ENCODE measurements at places on chromosomes 12 and 14. TPM values are rescaled to one million over a fixed set of nuclear protein-coding genes. Genes with fewer than 3 reads are reported as not detected.

DNA sequence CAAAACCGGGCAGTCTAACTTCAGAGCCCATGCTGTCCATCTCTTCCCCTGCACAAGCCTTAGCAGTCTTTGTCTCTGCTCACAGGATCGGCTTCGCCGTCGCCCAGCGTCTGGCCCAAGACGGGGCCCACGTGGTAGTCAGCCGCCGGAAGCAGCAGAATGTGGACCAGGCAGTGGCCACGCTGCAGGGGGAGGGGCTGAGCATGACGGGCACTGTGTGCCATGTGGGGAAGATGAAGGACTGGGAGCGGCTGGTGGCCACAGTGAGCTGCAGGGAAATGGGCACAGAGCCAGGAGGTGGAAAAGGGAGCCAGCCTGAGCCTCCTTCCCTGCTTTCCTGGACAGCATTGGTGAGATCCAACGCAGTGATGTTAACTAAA lies 14.2 kb upstream of the CARMIL3 start:
- peaks cover 2% of the 10 kb centered on the region for H3K36me3 ChIP-seq
- no peak overlapping the region for H3K4me3 ChIP-seq
- H3K27me3 ChIP-seq = peaks cover 20% of the 10 kb centered on the region
- peaks cover 15% of the 10 kb centered on the region for H3K4me1 ChIP-seq
- no peak overlapping the region for H3K27ac ChIP-seq
- DNase-seq = no peak

GRCh38 chr12:112524676-112525425 lies 106.1 kb downstream of the PTPN11 start:
- no peaks in the 10 kb centered on the region for H3K4me1 ChIP-seq
- H3K27me3 ChIP-seq = peaks cover 3% of the 10 kb centered on the region
- no peak overlapping the region for H3K4me3 ChIP-seq
- no peaks in the 10 kb centered on the region for H3K36me3 ChIP-seq

DNA sequence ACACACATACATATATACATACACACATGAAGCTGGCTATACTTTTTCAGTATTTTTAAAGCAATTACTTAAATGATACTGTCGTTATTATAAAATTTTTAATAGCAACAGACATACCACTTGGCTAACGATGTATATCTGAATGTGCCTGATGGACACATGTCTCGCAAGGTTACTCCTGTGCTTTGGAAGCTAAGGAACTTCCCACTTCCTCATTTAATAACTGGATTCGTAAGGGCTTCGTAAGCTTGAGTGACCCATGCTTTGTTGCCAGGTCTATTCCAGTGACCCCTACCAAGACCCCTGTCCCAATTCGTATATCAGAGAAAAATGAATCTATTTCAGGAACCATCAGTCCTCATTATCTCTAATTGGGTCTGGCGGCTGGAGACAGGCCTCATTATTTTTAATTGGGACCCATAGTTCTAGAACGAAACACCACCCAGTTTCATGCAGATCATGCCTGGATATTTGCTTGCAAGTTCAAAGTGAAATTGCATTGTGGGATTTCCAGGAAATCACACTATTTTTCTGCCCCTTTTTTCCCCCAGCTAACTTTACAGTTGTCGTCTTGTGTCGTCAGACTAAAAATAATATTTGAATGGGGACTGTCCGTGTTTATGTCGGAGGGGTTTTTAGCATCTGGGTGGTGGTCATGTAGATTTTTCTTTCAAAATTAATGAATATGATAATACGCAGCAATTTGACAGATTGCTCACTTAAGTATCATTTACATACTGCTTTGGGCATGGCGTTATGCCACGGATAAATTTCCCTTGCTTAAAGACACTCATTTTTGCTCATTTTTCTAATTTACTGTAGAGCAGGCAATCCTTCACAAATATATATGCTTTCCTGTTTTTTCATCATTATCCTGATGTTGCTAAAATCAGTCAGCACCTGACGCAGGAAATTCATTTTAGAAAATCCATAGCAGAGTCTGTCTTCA lies 17.1 kb upstream of the MYO1H start:
- H3K36me3 ChIP-seq = no peaks in the 10 kb centered on the region
- no peaks in the 10 kb centered on the region for H3K4me1 ChIP-seq
- no peak for DNase-seq

GRCh38 chr14:21987937-21988336 lies 314.3 kb upstream of the OR4E1 start:
- peak overlapping the region; percentile 56 for H3K4me3 ChIP-seq
- H3K27ac ChIP-seq = peak overlapping the region; percentile 58
- H3K36me3 ChIP-seq = no peaks in the 10 kb centered on the region
- H3K4me1 ChIP-seq = peaks cover 14% of the 10 kb centered on the region

DNA sequence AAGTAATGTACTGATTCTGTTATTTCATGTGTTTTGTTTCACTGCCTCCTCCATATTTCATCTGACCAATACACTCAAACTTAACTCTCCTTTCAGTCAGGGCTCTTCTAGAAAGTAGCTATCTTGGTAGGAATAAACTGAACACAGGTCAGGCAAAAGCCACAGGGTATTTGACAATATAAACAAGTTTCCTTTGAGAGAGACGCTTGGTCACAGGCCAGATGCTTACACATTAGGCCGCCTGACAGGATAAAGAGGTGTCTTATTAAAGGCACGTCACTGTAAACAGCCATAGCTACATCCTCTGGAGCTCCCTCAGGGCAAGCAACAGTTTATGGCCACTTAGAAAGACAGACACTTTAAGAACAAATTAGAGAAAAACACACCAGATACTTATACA lies 607.5 kb downstream of the SLC6A15 start:
- no peaks in the 10 kb centered on the region for H3K4me1 ChIP-seq
- no peak for DNase-seq
- H3K36me3 ChIP-seq = no peaks in the 10 kb centered on the region
- no peak overlapping the region for H3K27ac ChIP-seq
- H3K27me3 ChIP-seq = no peaks in the 10 kb centered on the region

- H3K36me3 ChIP-seq = no peaks in the 10 kb centered on the region
- H3K27ac ChIP-seq = no peak overlapping the region
- no peak overlapping the region for H3K4me3 ChIP-seq
- DNase-seq = no peak
- H3K27me3 ChIP-seq = no peaks in the 10 kb centered on the region
Measured at GRCh38 chr12:117538032-117538690, 176.7 kb upstream of the NOS1 start.

DNA sequence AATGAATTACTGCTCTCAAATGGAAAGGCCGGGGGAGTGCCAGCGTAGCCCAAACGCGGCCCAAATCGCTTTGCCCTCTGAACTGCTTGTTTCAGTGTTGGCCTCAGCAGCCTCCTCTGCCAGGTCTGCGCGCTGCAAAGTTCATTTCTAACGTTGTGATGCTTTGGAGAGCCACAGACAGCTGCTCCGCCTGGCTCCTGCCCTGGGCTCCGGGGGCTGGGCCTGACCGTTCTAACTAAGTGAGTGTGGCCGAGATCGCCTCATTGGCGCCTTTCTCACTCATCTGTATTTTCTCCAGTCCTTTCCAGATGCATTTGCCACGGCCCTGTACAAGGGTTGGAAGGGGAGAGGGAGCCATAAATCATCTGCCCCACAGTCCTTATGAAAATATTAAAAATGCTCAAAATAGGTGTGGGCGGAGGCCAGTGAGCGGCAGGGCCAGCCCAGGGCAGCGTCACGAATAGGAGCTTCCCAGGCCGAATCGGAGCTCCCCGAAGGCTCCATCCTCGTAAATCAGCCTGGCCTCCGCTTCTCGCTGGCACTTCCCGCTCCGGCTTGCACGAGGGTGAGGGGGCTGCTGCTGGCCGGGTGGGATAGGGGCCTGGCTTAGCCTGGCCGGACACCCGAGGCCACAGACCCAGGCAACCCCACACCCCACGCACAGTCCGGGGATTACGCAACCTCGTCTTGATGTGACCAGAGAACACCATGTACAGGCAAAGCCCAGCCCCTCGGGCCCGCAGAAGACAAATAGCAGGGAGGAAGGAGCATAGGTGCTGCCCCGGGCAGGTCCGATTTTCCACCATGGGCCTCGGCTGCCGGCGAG lies 196.6 kb upstream of the DIO3 start:
- no peak for DNase-seq
- no peaks in the 10 kb centered on the region for H3K4me1 ChIP-seq
- H3K27me3 ChIP-seq = peaks cover 4% of the 10 kb centered on the region
- H3K27ac ChIP-seq = no peak overlapping the region
- no peak overlapping the region for H3K4me3 ChIP-seq

DNA sequence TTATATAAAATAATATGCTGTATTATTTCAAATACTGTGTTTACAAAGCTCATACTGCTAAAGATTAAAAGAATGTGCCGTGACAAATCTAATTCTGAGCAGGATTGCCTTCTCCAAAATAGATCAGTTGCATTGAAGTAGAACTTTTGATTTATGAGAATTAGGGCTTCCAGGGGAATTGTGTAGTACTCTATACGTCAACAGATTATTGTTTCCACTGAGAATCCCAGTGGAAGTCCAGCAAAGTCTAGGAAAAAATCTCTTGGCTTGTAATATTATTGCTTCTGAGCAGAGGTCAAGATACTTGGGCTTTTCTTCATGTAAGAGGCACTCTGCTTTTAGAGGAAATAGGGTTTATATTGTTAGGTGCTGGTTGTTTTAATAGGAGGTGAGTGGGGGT lies 133.9 kb downstream of the TRHDE start:
- H3K4me1 ChIP-seq = no peaks in the 10 kb centered on the region
- H3K27ac ChIP-seq = no peak overlapping the region
- no peaks in the 10 kb centered on the region for H3K36me3 ChIP-seq

DNA sequence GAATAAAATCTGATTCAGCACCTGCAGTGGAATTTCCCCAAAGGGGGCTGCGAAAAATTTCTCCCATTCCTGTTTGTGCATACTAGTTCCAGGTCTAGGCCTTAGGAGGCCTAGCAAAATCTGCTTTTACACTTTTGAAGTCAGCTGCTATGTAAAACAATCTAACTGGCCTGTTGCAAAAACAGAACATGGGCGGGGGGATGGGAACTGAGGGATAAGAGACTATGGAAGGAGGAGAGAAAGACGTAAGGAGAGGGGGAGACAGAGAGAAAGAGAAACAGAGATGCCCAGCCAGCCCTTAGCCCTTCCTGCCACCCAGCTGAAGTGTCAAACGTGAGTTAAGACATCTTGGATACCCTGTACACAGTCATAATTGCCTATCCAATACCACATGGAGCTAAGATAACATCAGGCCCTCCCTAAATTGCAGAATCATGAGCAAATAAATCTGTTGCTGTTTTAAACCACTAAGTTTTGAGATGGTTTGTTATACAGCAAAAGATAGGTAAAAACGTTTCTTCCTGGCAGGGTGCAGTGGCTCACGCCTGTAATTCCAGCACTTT lies 45.6 kb downstream of the SPTLC2 start:
- H3K36me3 ChIP-seq = peaks cover 34% of the 10 kb centered on the region
- H3K27me3 ChIP-seq = no peaks in the 10 kb centered on the region
- no peak for DNase-seq

DNA sequence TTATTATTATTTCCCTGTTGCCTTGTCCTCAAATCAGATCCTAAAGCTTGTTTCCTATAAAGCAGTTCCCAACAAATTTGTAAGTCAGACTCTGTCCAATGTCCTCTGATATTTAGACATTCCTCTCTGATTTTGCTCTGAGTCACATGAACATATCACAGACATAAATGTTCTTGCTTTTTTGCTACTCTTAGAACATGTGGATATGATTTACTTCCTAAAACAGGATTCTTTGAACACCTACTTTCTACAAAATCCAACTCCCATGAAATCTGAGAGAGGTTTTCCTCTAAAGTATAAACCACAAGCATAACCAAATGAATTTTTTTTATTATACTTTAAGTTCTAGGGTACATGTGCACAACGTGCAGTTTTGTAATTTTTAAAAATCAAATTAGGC lies 181.3 kb upstream of the SLC38A2 start:
- H3K27ac ChIP-seq = no peak overlapping the region
- peaks cover 32% of the 10 kb centered on the region for H3K36me3 ChIP-seq
- no peaks in the 10 kb centered on the region for H3K27me3 ChIP-seq
- H3K4me3 ChIP-seq = no peak overlapping the region
- H3K4me1 ChIP-seq = peaks cover 18% of the 10 kb centered on the region

DNA sequence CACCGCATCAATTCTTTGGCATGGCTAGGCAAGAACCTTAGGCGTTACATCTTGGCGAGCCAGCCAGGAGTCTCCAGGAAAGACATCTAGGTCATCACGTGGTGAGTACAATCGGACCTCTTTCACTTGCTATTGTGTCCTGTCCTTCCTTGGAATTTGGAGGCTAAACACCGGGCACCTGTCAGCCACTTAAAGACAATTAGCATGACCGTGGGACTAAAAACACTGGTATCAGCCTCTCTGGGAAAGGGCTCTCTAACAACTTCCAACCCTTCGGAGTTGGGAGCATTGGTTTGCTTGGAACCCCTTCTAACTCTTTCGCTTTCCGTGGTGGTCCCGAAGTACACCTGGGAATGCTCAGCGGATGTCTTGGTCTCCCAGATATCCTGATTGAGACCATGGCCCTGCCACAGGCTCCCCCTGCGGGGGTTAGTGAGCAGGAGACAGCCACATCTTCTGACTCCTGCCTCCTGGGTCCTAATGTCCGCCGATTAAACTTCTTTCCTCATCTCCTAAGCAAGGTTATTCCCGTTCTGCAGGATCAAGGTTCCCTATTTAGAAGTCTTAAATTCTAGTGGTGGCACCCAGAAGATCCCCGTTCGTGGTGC lies 971.7 kb downstream of the FSCB start:
- H3K4me3 ChIP-seq = no peak overlapping the region
- H3K27me3 ChIP-seq = no peaks in the 10 kb centered on the region
- no peaks in the 10 kb centered on the region for H3K36me3 ChIP-seq

- no peaks in the 10 kb centered on the region for H3K36me3 ChIP-seq
- H3K27ac ChIP-seq = no peak overlapping the region
- no peak for DNase-seq
- H3K4me3 ChIP-seq = no peak overlapping the region
Measured at GRCh38 chr12:46920499-46920898, 94.7 kb upstream of the SLC38A4 start.

DNA sequence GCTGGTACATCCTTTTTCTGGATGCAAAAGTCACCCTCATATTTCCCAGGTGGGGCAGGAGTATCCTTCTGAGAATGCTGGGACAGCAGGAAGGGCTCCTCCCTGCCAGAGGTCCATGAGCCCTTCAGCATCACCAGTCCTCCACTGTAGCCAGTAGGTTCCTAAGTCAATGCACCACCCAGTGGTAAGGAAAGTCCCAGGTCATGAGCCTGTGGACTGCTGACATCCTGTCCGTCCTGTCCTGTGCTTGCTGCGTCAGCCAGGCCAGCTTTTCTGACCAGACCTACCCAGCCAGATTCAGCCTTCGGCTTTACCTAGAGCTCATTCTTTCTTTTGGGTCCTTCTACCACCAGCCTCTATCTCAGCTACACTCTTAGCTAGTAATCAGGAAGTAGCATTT lies 23.0 kb upstream of the ACTN1 start:
- H3K27ac ChIP-seq = no peak overlapping the region
- peaks cover 9% of the 10 kb centered on the region for H3K27me3 ChIP-seq
- DNase-seq = no peak
- peaks cover 6% of the 10 kb centered on the region for H3K4me1 ChIP-seq
- H3K36me3 ChIP-seq = no peaks in the 10 kb centered on the region

- H3K27ac ChIP-seq = no peak overlapping the region
- no peak overlapping the region for H3K4me3 ChIP-seq
- H3K27me3 ChIP-seq = peaks cover 19% of the 10 kb centered on the region
- peaks cover 19% of the 10 kb centered on the region for H3K4me1 ChIP-seq
- no peaks in the 10 kb centered on the region for H3K36me3 ChIP-seq
Measured at GRCh38 chr12:68336889-68337303, 4.7 kb upstream of the MDM1 start.

Gene LRP1-AS
- total RNA-seq = not detected

Gene SLCO1B1
- not detected for total RNA-seq

Gene IL26
- total RNA-seq = not detected

Gene RPL10L
- total RNA-seq = not detected

Gene CAPZA3
- not detected for total RNA-seq

Gene SLC10A1
- total RNA-seq = not detected

Gene PTPRQ
- not detected for total RNA-seq

Gene TAS2R30
- total RNA-seq = 3.3 TPM

All from activated naive CD8-positive, alpha-beta T cell treated with anti-CD3 and anti-CD28 coated beads, Interleukin-2, amount 10 ng/mL, durations not matched to agents 7 days and 5 days (primary cell).